ENCODE measurements at places on chromosomes 12 and 14.
A peak's percentile ranks its signal among the peaks of the same experiment; 100 is the strongest.

- no peak for DNase-seq
Measured at GRCh38 chr12:15253990-15254389, 32.8 kb upstream of the RERG start.

GRCh38 chr12:54926246-54926645, 58.3 kb downstream of the TESPA1 start:
- no peak for DNase-seq

DNA sequence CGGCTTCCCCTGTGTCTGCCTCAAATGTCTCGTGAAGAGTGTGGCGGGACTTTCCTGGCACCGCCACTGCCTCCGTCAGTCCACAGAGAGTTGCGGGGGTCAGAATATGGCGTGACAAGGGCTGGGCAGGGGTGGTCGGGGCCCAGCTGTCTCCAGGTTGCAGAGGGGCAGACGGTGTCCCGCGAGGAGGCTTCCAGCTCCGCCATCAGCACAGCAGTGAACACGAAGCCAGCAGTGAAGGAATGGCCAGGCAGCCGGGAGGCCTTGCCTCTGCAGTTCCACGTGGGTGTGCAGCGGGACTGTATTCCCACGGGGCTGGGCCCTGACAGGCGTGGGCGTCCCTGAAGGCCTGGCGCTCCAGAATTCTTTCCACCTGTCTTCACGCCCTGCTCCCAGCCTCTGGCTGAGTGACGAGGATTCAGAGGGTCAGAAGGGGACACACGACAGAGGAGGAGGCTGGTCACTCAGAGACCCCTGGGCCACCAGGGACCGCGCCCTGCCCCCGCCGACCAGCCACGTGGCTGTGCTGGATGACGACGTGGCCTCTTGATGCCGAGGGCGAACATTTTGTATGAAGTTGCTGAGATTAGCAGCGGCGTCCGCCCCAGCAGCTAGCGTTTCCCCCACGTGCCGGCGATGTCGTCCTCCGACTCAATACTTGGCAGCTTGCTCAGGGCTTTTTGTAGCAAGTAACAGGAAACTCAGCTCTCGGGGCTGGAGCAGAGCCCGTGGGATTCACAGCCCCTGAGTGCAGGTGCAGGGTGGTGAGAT, 25.0 kb upstream of the GALNT9 start:
- no peak for DNase-seq

- no peak for DNase-seq
Measured at GRCh38 chr12:132030367-132031038, 80.8 kb downstream of the EP400 start.

DNA sequence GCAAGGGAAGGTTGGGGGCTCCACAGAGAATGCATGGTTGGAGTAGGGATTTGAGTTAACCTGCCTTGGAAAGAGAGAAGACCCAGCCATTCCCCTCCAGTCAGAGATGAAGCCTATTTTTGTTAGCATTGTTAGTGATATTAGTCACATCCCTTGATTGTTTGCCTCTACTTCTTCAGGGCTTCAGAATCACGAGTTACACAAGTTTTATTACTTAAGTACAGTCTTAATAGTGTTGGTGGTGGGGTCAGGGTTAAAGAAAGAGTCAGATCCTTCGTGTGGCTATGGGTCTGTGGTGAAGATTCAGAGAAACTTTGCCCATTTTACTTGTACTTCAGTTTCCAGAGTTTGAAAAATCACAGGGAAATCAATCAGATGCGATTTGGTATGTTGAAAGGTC, 363.1 kb downstream of the LRIG3 start:
- no peak for DNase-seq

GRCh38 chr12:115885040-115885690, 392.3 kb downstream of the MED13L start:
- no peak for DNase-seq

DNA sequence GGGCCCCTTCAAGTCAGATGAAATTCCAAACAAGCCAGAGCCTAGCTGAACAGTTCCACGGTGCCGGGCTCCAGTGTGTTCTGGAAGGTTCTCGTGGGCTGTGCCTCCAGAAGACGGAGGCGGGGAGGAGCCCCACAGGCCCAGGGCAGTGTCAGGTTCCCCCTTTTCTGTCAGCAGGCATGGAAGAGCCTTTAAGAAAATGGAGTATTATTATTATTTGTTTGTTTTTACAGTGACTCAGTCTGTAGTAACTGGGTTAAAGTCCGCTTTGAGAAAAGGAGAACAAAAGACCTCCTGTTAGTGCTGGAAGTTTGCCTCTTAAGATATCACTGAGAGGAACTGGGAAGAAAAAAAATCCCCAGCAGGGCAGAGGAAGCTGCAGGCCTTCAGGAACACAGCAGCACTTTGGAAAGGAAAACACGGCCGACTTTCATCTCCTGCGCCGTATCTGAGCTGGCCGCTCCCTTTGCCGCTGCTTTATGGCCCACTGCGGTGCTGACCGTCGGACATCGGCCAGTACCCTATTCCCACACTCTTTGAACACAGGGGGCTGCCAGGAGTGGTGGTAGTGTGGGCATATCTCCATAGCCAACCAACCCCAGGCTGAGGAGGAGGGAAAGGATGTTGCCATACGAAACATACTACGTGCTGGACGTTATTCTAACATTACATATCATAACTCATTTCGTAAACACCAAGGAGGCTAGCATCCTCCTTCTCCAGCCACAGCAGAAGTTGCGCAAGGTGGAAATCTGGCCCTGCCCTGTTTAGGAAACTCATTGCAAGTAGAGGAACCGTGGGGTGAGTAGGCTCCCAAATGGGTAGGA, 194.0 kb downstream of the ZFP36L1 start:
- no peak for DNase-seq

- DNase-seq = no peak
Measured at GRCh38 chr12:11578461-11578993, 70.9 kb upstream of the ETV6 start.

DNA sequence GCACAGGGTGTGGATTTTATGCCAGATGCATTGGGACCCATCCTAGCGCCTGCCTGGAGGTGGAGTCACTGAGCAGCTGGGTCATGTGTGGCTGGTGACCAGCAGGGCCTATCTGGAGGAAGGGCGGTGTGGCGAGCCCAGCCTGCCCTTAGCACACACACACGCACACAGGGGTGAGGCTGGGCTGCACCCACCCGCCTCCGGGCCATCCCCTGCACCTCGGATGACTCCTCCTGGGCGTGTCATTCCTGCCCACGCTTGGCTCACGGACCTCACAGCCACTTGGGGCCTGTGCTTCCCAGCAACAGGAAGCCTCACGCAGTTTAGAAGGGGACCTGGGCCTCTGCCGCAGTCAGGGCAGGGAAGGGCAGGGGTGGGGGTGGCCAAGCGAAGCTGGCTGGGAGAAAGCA, 36.2 kb upstream of the FZD10 start:
- no peak for DNase-seq

GRCh38 chr14:22822571-22823098, 7.1 kb upstream of the MRPL52 start:
- peak; percentile 56 for DNase-seq

GRCh38 chr12:68247785-68248184, 5.6 kb downstream of the IL22 start:
- DNase-seq = no peak

DNA sequence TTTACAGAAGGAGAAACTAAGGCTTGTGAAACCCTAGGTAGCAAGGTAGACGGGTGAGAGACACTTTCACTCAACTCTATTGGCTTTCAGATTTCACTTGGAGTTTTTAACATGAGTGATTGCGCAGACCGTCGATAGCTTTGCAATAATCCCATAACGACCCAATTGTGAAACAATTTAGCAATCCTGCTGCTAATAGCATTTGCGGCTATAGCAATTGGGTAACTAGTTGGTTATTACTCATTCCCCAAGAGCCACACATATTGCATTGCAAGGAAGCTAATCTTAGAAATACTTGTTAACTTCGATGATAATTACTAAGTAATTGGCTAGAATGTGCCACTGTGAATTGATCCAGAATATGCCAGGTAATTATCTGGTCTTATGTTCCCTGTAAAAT, 159.9 kb upstream of the NOS1 start:
- no peak for DNase-seq

All from stimulated activated naive CD4-positive, alpha-beta T cell (primary cell).